ENCODE measurements at places on chromosomes 5 and 9.

GRCh38 chr5:141850786-141851185 lies 27.4 kb downstream of the PCDH1 start:
- DNase-seq = no peak

- DNase-seq = no peak
Observed at GRCh38 chr9:81384911-81385310, 304.4 kb downstream of the TLE1 start.

- no peak for DNase-seq
Observed at GRCh38 chr9:698276-698675, 143.2 kb upstream of the DMRT1 start.

DNA sequence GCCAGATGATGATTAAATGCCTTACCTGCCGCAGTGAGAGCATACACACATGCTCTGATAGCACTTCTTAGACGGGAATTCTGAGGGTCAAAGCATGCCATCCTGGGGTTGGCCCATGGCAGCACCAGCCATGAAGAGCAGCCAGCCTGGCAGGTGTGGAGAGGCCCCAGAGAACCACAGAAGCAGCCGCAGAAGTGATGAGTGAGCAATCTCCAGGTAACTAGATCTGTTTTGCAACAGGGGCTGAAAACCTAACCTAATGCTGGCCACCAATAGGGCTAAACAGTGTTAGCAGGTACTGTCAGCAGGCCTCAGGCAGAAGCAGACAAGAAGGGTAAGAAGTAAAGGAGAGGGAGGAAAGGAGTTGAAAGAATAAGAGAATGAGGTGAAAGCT lies 33.5 kb upstream of the HOMER1 start:
- no peak for DNase-seq

GRCh38 chr9:76115396-76115795 lies 224.9 kb downstream of the PCSK5 start:
- no peak for DNase-seq

Measured in GM12864 (cell line).